GM12865 (cell line): ENCODE measurements at places on chromosomes 4 and X.

DNA sequence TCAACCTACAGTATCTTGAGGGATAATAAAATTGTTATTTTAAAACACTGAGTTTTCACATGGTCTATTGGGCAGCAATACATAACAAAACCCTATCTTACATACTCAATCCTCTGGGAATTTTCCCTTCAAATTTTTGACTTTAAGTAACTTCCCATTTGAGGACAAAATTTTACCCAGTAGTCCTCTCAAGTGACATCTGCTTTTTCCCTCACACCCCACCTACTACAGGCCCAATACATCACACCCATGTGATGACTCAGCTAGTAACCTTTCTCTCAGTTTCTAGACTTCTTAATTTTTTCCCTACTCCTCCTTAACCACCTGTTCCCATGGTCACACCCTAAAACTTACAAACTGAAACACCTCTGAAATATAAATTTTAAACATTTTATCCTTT lies 12.2 kb upstream of the RAP1GDS1 start:
- no peak for DNase-seq

GRCh38 chr4:21097026-21097425 lies 396.8 kb downstream of the PACRGL start:
- DNase-seq = no peak

DNA sequence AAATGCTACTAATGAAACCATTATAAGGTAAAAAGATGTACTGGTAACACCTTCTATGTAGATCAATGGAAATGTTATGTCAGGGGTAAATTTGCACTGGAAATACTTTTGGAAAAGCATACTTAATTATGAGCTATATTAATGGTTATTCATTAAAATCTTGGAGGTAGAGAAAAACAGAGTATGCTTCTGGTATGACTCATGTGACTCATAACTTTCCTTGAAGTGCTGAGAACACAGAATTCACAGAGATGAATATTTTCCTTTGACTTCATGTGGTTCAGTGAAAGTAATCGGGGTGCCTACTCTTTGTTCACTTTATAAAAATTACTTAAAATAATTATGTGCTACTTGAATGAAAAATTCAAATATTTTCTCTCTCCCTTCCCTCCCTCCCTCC lies 254.2 kb downstream of the KCTD8 start:
- no peak for DNase-seq

DNA sequence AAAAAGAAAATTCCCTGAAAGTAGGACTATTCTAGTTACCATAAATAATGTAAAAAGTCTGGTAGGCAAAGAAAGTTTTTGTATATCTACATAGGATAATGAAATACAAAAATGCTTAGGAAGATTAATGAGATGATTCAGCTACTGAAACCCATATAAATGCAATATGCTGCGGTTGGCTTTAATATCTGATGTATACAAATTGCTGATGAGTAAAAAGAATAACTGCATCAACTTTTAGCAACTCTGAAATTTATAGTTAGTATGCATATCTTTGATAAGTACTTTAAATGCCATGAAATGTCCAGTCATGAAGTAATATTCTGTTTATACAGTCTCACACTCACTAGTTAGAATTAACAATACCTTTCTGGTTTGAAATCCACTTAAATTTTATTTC lies 404.8 kb downstream of the TLL1 start:
- DNase-seq = no peak

- DNase-seq = peak; percentile 49
Measured at GRCh38 chr4:76950956-76951671, 1.6 kb downstream of the SEPTIN11 start.

- DNase-seq = no peak
Measured at GRCh38 chr4:69497886-69498395, 2.2 kb upstream of the UGT2B4 start.

DNA sequence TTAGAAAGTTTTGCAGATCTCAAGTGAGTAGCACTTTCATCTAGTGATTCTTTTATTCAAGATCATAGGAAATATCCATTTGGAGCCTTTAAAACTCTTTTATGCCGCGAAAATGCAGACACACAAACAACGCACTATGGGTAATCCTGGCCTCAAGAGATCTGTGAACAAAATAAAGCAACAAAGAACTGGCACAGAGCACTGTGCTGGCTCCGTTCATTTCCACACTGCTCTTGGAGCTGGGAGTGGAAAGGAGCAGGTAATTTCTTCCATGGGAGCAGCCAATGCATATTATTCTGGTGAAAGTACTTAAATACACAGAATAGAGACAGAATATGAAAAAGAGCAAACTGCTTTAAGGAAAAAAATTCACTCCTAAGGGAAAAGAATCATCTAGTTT lies 172.7 kb upstream of the FRG1 start:
- DNase-seq = no peak

DNA sequence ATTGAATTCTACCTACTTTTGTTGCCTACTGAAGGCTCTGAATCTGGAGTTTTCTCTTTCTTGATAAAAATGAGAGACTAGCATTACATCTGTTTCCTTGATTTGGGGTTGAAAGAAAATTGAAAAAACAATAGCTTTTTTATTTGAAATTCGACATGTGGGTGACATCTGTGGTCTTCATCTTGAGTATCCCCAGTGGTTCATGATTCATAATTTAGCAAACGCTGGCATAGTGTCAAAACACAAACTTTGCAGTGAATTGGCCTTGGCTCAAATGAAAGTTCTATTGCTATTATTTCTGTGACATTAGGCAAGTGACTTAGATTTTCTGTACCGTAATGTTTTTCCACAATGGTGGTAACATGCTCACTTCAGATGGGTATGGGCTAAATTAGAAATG lies 747.6 kb downstream of the PCDH7 start:
- DNase-seq = no peak

- no peak for DNase-seq
Measured at GRCh38 chr4:6749340-6750171, 33.0 kb upstream of the KIAA0232 start.

- no peak for DNase-seq
Measured at GRCh38 chrX:41528784-41529183, 81.6 kb downstream of the NYX start.

GRCh38 chrX:103730147-103730795 lies 19.6 kb downstream of the TMEM31 start:
- no peak for DNase-seq

DNA sequence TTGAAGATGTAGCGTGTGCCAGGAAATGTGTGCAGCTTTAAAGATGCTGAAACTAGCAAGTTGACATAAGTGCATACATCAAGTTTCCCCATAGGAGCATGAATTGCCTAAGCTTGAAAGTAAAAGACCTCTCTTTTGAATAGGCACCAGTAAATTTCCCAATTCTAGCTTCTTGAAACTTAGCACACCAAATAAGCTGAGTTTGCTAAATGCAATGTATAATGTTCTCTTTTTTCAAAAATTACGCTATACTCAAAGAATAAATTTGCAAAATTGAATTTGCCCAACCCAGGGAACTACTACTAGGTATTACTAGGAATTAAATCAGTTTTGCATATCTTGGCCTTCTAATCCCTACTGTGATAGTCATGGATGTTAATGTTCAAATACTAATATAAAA lies 923.9 kb upstream of the LCORL start:
- DNase-seq = no peak

- DNase-seq = no peak
Measured at GRCh38 chrX:22141047-22141730, 109.1 kb downstream of the PHEX start.

GRCh38 chr4:84639145-84639544 lies 56.2 kb downstream of the CDS1 start:
- peak; percentile 5 for DNase-seq

- DNase-seq = peak; percentile 0
Measured at GRCh38 chrX:49977319-49978090, 55.1 kb downstream of the CLCN5 start.

DNA sequence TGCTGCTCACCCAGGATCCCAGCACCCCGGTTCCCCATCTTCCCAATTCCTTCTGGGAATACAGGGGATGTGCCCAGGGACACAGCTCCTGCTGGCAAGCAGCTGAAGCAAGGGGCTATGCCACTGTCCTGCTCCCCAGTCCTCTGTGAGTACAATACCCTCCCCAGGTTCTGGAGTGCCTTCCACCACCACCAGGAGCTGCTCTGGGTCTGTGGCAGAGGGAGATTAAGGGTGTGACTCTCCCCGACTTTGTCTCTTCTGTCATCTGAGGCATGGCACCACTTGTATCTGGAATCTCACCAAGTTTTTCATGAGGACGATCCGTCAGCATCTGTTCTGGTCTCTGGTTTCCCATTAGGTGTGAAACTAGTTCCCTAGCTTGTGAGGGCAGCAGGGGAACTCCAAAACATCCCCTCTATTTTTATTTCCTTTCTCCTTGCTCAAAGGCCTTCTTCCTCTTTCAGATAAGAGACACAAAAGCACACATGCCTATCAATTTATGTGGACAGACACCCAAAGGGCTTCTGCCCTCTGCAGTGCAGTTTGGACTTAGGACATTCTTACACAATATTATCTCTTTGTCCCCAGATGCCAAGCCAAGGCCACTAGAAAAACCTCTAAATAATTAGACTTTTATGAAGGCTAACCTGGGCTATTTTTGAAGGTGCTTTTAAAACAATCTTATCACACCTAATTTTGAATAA lies 26.8 kb downstream of the MGST2 start:
- peak; percentile 5 for DNase-seq

DNA sequence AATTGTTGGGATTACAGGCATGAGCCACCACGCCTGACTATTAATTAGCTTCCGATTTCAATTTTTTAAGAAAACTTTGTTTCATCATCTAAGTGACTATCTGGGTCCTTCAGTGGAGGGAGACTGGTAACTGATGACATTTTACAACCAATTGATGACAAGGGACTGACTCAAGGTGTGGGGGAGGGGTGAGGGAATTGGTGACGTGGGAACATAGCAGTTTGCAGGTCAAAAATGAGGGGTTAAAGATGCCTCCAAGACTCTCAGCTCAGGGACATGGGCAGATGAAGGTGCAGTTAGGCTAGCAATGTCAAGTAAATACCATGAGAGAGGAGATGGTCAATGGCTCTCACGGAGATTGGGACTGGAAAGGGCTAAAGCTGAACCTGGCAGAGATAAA lies 5.7 kb upstream of the FAM9C start:
- DNase-seq = no peak
